ENCODE measurements at places on chromosomes 6 and 20. TPM values are rescaled to one million over a fixed set of nuclear protein-coding genes. Genes with fewer than 3 reads are reported as not detected.

DNA sequence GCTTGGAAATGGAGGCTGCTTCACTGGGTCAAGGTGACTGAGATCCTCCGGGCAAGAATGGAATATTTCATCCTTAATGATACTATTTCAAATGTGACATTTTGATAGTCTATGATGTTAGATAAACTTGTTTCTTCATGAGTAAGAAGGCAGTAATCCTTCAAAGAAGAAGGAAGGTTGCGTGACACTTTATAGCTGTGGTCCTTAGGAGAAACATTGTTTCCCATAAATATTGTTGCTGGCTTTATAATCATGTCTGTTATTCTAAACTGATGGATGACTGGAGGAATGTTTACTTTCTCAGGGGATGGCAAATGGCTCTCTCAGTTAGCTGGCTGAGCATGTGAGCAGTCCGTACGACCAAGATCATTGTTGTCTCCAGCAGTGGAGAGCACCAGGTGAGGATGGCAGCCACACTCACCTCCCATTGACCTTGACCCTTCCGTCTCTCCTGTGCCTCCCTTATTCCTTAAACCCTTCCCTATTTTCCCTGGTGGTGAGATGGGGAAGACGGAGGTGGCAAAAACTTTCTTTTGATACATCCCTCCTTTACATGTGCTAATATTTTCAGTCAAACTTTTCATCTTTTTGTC, 171.2 kb upstream of the OLIG3 start:
- DNase-seq, result no peak

DNA sequence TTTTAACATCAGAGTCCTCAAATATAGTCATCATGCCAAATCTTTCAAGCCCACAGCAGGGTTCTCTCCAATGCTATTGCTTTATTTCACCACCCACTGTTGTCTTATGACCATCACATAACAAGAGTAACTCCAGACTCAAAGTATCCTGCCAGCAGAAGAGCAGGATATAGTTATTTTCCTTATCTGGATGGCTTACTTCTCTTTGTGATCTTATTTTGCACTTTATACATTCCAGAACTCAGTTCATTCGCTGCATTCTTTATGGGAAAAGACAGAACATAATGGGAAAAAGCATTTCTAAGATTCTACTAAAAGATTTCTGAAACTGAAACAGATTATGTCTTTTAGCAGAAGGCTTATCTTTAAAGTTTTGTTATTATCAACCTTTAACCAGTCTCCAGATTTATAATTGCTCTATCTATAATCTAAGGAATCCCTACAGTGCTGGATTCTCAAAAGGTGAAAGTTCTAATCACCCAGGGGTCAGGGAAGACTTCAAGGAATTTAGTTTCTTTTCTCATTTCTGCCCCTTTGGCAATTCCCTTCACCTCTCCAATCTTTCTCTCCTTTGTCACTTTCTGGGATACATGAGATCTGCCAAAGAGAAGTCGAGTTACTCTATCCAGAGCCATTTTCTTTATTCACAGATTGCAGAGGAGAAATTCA, 190.4 kb downstream of the TPBG start:
- no peak for DNase-seq

GRCh38 chr6:165599121-165599520, 63.9 kb downstream of the PDE10A start:
- no peak for DNase-seq

ZNF318 gene
- 3.9 TPM for total RNA-seq

Data from lung microvascular endothelial cell (primary cell).